ENCODE measurements at places on chromosomes 12 and 14. TPM values are rescaled to one million over a fixed set of nuclear protein-coding genes. Genes with fewer than 3 reads are reported as not detected.

- no peak for DNase-seq
Observed at GRCh38 chr14:76391981-76392690, 16.2 kb downstream of the ESRRB start.

GRCh38 chr12:66014818-66015217 lies 115.7 kb downstream of the LLPH start:
- DNase-seq: no peak

- no peak for DNase-seq
Observed at GRCh38 chr12:3311027-3311402, 180.0 kb upstream of the PRMT8 start.

ZNF705A gene
- not detected for total RNA-seq

GAS2L3 gene
- total RNA-seq: 2.4 TPM
